AML-193 (cell line): ENCODE measurements at places on chromosomes 5 and 9.

DNA sequence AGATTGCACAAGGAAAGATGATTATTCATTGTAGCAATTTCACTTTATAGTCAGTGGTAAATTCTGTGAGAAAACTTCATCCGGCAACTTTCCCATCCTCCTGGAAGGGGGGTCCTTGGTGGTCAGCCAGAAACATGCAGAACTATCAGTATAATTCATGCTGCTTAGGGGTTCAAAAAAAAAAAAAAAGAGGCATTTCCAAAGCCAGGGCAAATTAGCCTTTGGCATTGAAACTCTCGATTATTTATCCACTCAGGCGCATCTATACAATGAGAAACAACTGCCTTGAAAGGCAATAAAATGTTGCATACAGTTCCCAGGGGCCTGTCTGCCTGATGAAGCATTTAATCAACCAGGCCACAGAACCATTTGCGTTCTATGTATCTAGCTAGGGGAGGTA, 263.3 kb downstream of the TMEM167A start:
- no peak for DNase-seq

- DNase-seq = no peak
Observed at GRCh38 chr5:168869615-168870227, 290.6 kb upstream of the PANK3 start.

GRCh38 chr9:119868694-119869093, 499.5 kb upstream of the BRINP1 start:
- no peak for DNase-seq

- no peak for DNase-seq
Observed at GRCh38 chr9:136551401-136552116, 5.7 kb upstream of the NOTCH1 start.

GRCh38 chr5:10577371-10578292, 13.8 kb downstream of the ANKRD33B start:
- DNase-seq = no peak

DNA sequence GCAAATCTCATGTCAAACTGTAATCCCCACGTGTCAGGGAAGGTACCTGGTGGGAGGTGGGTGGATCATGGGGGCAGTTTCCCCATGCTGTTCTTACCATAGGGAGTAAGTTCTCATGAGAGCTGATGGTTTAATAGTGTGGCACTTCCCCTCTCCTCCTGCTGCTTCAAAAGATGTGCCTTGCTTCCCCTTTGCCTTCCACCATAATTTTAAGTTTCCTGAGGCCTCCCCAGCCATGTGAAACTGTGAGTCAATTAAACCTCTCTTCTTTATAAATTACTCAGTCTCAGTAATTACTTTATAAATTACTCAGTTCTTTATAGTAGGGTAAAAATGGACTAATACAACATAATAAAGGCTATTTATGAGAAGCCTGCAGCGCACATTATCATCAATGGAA, 7.1 kb upstream of the CNTRL start:
- no peak for DNase-seq

GRCh38 chr5:102223542-102224477, 72.3 kb downstream of the SLCO4C1 start:
- DNase-seq = peak; percentile 62

- peak; percentile 24 for DNase-seq
Observed at GRCh38 chr9:96442491-96442890, 7.5 kb upstream of the HABP4 start.
